Left renal pelvis (tissue), 4 donors: ENCODE measurements at places on chromosomes 3 and 15. TPM values are rescaled to one million over a fixed set of nuclear protein-coding genes. Genes with fewer than 3 reads are reported as not detected.

Gene THAP10
- polyA plus RNA-seq, result 6.5 TPM

GRCh38 chr15:76198456-76199105 lies 112.7 kb downstream of the ETFA start:
- DNase-seq, result no peak

DNA sequence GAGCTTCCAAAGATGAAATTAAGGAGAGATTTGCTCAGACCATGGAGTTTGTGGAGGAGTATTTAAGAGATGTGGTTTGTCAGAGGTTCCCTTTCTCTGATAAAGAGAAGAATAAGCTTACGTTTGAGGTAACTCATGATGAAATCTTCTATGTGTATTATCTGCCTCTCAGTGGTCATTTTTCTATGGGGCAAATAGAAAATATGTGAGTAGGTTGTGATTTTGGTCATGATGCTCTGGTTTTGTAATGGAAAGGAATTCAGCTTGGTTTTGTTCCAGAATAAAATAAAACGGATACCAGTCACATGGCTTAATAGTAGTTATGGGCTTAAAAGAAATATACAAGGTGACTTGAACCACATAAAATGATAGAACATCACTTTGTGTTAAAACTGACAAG lies 181.1 kb downstream of the ITPR1 start:
- DNase-seq, result no peak

- DNase-seq, result no peak
These were observed 10.0 kb upstream of the PAQR5 start for GRCh38 chr15:69288531-69289341.

GRCh38 chr3:56857178-56857577 lies 55.4 kb upstream of the ARHGEF3 start:
- no peak for DNase-seq

GRCh38 chr3:11564577-11565001 lies 79.1 kb downstream of the VGLL4 start:
- no peak for DNase-seq

- no peak for DNase-seq
These were observed 35.6 kb downstream of the AMOTL2 start for GRCh38 chr3:134338516-134339261.
